ENCODE measurements at places on chromosomes 16 and 17.
A peak's percentile ranks its signal among the peaks of the same experiment; 100 is the strongest.

GRCh38 chr16:85650135-85650843 is 37.2 kb downstream of the GSE1 start:
- DNase-seq, result no peak

DNA sequence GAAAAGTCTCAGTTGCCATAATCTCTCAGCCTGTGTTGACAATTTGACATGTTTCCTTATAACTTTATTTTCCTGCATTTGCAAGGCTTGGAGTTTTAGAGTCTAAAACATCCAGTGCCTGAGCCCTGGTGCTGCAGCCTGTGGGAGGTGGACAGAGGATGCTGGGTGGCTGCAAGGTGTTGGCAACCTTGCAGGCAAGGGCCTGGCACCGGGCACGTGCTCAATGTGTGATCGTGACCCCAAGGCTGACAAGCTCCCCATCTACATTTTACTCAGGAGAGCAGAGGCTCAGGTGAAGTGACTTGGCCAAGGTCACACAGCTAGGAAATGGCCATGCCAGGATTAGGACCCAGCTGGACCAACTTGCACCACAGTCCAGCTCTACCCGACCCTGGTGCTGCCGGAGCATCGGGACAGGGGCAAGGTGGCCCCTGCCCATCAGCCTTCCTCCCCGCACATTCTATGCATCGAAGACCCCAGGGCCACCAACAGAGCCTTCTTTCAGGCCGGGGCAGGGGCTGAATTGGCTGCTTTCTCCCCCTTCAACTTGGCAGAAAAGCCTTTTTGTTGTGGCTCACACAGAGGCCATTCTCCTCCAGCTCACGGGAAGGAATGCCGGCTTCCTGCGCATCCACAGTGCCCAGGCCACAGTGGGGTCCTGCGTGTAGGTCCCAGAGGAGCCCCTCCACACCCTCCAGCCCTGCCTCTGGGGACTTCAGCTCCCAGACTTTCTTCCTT is 23.1 kb downstream of the MMP15 start:
- DNase-seq, result no peak

DNA sequence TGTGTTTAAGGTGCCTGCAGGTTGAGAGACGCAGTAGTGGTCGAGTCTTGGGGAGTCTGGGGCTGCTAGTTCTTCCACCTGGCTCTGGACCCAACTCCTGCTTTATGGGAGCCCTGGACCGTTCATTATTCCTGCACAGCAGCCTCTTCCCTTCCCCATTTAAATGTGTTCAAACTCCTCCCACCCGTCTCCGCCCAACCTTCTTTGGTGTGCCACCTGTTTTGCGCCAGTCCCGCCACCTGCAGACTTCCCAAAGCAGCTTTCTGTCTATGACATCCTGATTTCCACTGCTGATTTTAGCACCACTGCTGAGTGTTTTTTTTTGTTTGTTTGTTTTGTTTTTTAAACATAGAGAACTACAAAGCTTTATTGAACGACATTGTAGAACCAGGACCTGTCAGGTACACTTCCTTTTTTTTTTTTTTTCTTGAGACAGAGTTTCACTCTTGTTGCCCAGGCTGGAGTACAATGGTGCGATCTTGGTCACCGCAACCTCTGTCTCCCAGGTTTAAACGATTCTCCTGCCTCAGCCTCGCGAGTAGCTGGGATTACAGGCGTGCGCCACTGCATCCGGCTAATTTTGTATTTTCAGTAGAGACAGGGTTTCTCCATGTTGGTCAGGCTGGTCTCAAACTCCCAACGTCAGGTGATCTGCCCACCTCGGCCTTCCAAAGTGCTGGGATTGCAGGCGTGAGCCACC is 12.8 kb downstream of the ADORA2B start:
- DNase-seq, result no peak

- peak; percentile 79 for DNase-seq
These were observed 18.8 kb downstream of the NCBP3 start for GRCh38 chr17:3827124-3827773.

DNA sequence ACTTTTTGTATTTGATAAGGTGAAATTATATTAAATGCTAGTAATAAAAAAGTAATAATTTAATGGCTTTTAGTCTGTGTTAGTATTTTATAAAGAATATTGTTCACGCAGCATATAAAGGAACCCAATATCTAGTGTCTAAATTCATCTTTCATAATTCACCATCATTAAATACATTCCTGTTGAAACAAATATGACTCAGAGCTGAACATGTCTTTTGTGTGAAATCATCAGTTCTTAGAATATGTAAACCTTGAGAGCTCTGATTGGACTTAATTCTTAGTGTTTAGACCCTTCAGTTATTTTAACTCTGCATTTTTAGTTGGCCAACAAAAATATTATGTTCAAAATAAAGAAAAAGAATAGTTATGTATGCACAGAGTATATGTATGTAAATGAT is 71.8 kb downstream of the ABHD15 start:
- DNase-seq, result no peak

DNA sequence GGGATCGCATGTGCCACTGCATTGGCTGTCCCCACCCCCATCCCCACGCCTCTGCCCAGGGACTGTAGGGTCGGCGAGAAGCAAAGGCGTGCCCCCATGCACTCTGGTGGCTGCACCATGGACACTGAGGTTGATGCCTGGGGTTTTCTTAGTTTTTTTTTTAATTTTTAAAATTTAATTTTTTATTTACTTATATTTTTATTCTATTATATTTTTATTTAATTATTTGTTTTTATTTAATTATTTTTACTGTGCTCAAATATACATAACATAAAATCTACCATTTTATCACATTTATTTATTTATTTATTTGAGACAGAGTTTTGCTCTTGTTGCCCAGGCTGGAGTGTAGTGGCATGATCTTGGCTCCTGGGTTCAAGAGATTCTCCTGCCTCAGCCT is 57.4 kb downstream of the SOCS3 start:
- no peak for DNase-seq

Data from stimulated activated effector memory CD8-positive, alpha-beta T cell treated with anti-CD3 and anti-CD28 coated beads, Interleukin-12 subunit alpha, Interleukin-12 subunit beta, amount 100 ng/mL, for 72 hours (primary cell).